Cardiac septum (tissue), 1 donor: ENCODE measurements at places on chromosomes 3 and 15. TPM values are rescaled to one million over a fixed set of nuclear protein-coding genes. Genes with fewer than 3 reads are reported as not detected.

The ADAMTS17 gene
- 0.67 TPM for total RNA-seq

GRCh38 chr15:100016632-100017031 is 283.4 kb upstream of the LYSMD4 start:
- no peak for DNase-seq

- no peak for DNase-seq
These were observed 114.3 kb upstream of the ARHGEF3 start for GRCh38 chr3:56915966-56916586.

The DPPA2 gene
- total RNA-seq: not detected

DNA sequence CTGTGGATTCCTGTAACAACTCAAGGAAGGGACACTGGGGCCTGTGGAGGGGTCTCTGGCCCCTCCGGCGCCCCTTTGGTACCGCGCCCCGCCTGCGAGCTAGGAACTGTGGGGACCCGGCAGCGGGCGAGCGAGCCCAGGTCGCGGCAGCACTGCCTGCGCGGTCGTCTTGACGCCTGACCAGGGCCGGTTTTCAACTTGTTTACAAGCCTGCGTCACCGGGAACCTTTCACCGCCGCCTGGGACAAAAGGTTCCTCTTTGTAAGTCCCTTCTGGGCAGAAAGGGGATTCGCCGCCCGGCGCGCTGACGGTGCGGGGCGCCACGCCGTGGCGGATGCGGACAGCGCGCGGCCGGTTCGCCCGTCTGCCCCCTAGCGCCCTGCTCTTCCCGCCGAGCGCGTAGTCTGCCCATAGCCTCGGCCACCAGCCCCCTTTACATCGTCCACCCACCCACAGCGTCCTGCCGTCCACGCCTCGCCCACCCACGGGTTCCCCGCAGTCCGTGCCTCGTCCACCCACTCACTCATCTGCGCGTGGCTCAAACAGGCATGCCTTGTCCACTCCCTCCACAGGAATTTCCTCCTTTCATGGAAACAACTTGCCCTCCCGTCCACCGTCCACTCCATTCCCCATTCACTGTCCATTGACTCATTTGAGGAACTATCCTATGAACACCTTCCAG is 5.5 kb upstream of the CFAP100 start:
- peak; percentile 88 for DNase-seq

DNA sequence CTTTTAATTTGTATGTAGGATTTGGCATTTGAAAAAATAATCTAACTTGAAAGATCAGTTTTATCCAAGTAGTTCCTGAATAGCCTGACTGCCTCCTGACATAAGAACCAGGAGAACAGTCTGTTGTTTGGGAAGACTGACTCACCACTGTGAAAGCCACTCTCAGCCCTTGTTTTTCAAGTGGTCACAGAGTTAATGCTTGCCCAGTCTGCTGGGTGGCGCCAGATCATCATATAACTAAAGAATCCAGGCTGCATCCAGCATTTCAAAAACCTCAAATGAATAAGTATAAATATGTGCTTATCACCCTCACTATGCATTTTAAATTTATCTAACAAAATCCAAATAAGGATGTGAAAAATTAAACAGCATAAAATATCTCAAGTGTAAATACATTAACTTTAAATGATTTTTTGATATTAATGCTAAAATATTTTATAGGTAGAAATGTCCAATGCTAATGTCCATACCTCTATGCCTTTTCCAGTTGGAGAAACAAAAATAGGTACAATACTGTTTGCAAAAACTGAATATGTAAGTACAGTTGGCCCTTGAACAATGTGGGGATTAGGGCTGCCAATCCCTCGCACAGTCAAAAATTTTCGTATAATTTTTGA is 26.9 kb upstream of the ZBBX start:
- DNase-seq: no peak

The DOCK3 gene
- 6.1 TPM for total RNA-seq

GRCh38 chr3:12831301-12831866 is 10.0 kb downstream of the RPL32 start:
- no peak for DNase-seq

The NPAP1 gene
- total RNA-seq: not detected

DNA sequence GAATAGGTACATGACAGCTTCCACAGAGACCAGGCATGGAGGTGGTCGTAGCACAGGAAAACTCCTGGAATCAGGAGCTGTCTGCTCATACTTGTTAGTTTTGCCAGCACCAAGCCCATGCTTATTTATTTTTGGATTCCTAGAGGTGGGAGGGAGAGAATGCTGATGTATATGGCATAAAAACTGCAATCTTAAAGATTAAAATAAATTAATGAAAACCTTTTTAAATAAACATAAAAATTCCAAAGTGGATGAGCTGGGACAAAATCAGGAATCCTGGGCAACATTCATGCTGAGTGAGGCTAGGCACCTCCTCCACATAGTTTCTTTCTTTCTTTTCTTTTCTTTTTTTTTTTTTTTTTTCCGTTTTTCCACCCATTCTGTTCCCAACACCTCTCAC is 14.3 kb upstream of the BCL6 start:
- DNase-seq: no peak

The SHF gene
- total RNA-seq: 4.2 TPM

The MASP1 gene
- total RNA-seq: 59.7 TPM

GRCh38 chr15:59689626-59690236 is 611 bp upstream of the BNIP2 start:
- peak; percentile 88 for DNase-seq

The RASGRP1 gene
- 2.2 TPM for total RNA-seq

DNA sequence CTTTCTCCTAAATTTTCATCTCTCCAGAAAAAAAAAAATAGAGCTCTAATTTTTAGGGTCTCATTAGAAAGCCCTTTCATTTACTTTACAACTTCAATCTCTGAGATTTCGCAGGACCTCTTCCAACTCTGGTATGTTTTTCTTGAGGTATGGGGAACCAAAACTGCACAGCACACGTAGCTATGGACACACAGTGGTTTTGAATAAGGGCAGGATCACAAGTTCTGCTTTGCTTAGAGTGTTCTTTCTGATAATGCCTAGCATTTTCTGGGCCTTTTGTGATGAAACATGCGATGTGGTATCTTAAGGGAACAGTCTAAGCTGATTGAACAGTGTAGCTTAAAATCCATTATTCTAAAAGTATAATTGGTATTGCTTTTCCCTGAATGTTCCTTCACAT is 25.3 kb downstream of the ZNF592 start:
- DNase-seq: no peak

- no peak for DNase-seq
These were observed 258.5 kb upstream of the PROK2 start for GRCh38 chr3:72043204-72044133.

DNA sequence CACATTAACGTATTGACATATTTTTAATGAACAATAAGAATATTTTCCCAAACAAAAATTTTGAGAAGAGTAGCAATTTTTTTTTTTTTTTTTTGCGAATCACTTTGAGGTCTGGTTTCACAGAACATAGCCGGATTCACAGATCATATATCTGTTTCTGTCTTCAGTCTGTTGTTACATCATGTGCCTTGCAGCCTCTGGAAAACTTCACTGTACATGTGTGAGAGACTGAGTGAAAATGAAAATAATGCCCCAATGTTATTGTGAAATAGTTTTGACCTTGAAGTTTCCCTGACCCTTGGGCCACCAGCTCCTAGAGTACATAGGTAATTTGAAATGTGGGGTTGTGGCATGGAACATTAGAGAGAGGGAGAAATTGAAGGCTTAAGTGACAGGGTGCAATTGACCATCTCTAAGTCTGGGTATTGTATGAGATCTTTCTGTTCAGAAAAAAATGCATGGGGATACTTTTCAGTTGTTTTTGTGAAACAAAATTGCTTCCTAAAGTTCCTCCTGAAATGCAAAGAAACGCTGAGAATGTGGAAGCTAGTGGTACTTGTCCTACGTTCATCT is 14.0 kb downstream of the ITPR1 start:
- no peak for DNase-seq

The TEX55 gene
- total RNA-seq: not detected

- DNase-seq: no peak
These were observed 685.0 kb downstream of the PDCD6IP start for GRCh38 chr3:34483311-34483887.

The CP gene
- 8.1 TPM for total RNA-seq

DNA sequence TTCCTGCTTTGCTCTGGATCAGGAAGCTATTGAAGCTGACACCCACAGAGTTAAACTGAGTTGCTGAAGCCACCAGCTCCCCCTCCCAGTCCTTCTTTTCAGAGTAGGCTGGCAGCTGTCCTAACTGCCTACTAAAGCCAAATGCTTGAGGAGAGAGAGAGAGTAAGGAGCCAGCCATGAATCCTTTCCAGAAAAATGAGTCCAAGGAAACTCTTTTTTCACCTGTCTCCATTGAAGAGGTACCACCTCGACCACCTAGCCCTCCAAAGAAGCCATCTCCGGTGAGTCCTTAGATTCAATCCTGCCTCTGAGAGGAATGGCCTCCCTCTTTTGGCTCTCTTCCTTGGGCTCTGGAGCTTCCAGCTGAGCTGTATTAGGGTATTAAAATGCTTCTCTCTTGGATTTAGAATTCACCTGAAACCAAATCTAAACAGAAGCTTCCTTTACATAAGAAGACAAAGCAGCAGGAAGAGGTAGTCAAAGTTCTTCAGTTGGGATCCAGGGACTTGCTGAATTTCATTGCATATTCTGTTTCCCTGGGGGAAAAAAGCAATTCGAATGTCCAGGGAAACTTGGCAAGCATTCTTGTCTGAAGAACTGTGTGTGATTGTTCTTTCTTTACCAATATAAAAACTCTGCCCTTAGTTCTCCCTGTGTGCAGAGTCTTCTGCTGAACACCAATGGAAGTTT is at the start of gene SLC15A2:
SLC15A2 (plus strand) TSS at position 101 of the 690 bp plus-strand sequence; CDS start at position 177, 76 bp downstream.
- no peak for DNase-seq

GRCh38 chr15:40329804-40330203 is 6.3 kb downstream of the INAFM2 start:
- DNase-seq: no peak

DNA sequence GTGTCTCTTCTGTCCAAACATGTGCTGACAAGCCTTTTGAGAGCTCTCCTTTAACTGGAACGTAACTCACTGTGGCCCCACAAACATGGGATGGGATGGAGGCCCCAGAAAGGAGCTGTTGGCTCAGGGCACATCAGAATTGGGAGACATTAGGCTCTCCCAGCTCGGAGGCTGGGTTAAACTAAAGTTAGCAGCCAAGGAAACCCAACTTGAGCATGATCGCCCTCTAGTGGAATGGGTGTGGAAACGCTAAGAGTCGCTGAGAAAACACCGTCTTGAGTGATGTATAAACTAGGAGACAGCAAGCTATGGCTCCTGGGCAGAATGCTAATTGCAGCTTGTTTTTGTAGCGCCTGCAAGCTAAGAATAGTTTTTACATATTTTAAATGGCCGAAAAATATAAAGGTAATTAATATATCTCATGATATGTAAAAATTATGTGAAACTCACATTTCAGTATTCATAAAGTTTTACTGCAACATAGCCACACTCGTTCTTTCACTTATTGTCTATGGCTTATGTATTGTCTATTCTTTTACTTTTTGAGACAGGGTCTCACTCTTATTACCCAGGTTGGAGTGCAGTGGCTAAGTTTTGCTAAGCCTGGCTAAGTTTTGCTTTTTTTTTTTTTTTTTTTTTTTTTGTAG is 138.8 kb upstream of the HACD2 start:
- no peak for DNase-seq

The EXD1 gene
- total RNA-seq: not detected

The CEP19 gene
- 1.2 TPM for total RNA-seq

The LTF gene
- total RNA-seq: 5.4 TPM

DNA sequence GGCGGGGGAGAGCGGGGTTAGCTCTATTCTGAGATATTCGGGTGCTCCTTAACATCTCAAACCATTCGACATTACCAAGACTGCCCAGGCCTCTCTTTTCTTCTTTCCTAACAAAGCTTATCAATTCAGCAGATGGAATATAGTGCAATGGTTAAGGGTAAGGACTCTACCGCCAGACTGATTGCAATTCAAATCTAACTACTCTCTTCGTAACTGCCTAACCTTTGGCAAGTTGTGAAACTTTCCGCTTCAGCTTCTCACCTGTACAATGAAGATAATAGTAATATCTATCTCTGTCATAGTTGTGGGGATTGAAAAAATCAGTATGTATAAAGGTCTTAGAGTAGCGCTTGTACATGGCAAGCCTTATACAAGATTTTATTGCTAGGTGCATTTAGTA is 972 bp downstream of the UBA5 start:
- no peak for DNase-seq

DNA sequence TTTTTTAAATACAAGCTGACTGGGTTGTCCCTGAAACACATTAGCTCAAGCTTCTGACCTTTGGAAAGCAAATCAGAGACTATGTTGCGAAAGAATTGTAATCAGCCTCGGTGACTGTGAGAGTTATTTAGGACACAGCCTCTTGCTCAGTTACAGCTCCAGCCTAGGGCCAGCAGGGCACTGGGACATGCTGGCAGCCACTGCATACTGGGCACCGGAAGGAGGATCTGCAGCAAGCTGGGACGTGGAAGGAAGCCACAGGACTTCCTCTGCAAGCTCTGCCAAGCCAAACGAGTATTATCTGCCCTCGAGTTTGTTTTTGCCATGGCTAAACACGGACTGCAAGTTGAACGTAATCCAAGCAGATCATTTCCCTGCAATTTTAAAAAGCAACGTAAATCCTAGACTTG is 24.4 kb upstream of the COPG1 start:
- peak; percentile 89 for DNase-seq

- DNase-seq: no peak
These were observed 22.5 kb downstream of the TBC1D2B start for GRCh38 chr15:78054966-78055365.

DNA sequence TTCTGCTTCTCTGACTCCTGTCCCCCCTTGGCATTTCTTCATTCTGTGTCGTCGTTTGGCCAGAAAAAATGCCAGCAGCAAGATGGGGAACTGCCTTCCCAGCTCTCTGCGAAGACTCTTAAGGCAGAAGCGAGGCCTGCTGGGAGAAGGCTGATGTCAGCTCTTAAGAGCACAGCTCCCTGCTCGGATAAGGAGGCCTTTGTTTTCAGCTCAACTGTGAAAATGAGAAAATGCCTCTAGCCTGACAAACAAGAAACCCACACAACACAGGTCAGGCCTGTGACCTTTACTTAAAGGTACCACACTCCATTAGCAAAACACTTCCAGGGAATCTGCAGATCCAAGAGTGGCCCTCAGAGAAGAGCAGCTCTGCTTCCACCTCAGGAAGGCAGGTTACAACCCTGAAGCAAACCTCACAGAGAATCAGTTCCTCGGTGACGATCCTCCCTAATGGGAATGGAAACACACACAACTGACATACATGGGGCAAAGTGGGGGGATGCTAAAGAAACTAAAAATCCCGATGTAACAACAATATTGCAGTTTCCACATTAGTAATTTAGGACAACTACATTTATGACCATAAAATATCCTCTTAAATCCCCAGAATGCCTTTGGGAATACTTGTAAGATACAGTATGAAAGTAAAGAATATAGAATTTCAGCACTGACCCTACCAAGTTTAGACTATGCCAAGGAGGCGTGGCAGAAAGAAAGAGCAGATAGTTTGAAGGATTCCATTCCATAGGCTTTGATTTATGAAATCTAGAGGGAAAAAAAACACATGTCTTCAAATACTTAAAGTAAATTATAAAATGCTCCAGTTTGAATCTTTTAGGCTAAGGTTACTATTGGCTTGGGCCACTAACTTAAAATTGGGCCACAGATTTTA is 52.1 kb downstream of the VGLL4 start:
- DNase-seq: no peak

The EPHB1 gene
- total RNA-seq: 1.1 TPM

GRCh38 chr15:38885001-38885400 is 320.4 kb upstream of the RASGRP1 start:
- no peak for DNase-seq
